ENCODE measurements at places on chromosomes 7 and 10. TPM values are rescaled to one million over a fixed set of nuclear protein-coding genes. Genes with fewer than 3 reads are reported as not detected.

The FBXO24 gene
- total RNA-seq: 0.80 TPM

The CRYGN gene
- 0.12 TPM for total RNA-seq

The GBX1 gene
- total RNA-seq: not detected

The OPN4 gene
- total RNA-seq: not detected

The PCGF5 gene
- 41.2 TPM for total RNA-seq

The HHEX gene
- total RNA-seq: 0.38 TPM

The PNPLA8 gene
- 15.2 TPM for total RNA-seq

The ITGB8 gene
- total RNA-seq: not detected

The CCT6A gene
- total RNA-seq: 340 TPM

The HTRA1 gene
- not detected for total RNA-seq

The SLC18A3 gene
- total RNA-seq: not detected

The ADAM22 gene
- total RNA-seq: 2.3 TPM

The PCLO gene
- total RNA-seq: not detected
